NCI-H226 (cell line): ENCODE measurements at places on chromosomes 6 and 20.

DNA sequence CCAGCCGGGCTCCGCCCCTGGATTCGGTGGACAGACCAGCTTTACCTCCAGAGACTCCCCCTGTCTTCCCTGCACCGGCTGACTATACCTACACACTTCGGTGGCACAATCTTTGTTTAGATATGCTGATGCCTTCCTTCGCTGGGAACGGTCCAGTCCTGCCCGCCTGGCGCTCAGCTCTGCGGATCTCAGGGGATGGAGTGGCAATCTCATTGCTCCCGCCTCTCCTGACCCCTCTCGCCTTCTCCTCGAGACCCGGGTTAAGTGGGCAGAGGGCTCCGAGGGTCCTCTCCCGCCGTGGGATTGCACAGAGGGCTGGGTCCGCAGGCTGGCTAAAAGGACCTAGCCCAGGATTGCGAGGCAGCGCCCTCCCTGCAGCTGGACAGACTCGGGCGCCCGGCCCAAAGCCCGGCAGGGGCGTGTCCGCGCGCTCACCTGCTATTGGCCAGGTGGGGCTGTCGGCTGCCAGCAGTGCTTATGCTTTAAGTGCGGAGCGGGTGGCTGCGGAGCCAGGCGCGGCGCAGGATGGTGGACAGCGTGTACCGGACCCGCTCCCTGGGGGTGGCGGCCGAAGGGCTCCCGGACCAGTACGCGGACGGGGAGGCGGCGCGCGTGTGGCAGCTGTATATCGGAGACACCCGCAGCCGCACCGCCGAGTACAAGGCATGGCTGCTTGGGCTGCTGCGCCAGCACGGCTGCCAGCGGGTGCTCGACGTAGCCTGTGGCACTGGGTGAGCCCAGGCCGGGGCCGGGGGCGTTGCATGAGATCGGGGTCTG lies at the start of gene GNMT:
Gene GNMT, plus strand, starts transcription at position 512 of the 777 bp plus-strand sequence. Its CDS starts 14 bp downstream, at position 526.
- peak; percentile 22 for DNase-seq

DNA sequence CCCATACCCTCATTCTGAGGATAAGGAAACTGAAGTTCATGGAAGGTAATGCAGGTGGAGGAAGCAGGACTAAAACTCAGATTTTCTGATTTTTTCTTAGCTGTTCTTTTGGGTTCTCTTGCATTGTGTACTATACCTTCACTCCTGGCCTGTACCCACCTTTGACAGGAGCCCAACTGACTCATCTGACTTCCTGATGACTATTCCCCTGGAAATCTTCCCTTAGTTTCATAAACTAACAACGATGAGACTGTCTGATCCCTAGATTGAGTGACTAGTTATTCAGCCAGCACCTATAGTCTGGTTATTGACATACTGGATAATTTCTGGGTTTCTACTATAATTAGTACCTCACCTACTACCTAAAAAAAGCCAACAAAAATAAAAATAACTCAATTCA lies 10.1 kb downstream of the CRYBG1 start:
- no peak for DNase-seq

GRCh38 chr6:158160932-158161539 lies 7.0 kb downstream of the SERAC1 start:
- peak; percentile 86 for DNase-seq

DNA sequence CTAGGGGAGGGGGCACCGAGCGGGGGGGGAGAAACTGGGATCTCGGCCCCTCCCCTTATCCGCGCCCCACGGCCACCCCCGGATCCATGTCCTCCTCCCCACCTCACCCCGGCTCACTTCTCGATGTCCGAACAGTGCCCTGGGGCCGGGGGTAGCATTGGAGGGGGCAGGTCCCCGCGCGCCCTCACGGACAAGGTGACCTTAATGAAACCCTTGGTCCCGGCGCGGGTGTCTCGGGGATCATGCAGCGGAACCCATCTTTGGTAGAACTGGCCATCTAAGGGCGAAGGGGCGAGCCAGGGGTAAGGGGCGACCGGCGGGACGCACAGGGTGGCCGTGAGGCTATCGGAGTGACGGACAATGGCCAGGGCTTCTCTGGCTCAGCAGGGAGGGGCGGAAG lies 13.6 kb upstream of the SPAG4 start:
- DNase-seq, result no peak

DNA sequence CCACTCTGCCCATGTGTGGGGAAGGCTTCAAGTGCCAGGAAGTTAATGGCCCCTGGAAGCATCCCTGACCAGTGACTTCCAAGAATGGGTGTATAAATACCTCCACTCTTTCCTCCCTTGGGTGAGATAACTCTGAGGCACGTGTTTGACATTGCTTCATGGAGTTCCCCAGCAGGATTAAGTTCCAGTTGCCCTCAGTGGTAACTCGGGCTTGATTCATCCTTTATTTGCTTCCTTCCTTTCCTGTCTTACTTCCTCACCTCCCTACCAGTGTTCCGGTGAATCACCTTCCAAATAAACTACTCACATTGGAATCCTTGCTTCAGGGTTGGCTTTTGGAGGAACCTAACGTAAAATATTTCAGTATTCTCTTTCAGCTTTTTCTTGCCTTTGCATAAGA lies 84.6 kb upstream of the JAG1 start:
- DNase-seq, result peak; percentile 2

- no peak for DNase-seq
Measured at GRCh38 chr20:49697071-49697470, 16.6 kb downstream of the B4GALT5 start.

- DNase-seq, result no peak
Measured at GRCh38 chr6:170271771-170272314, 19.0 kb downstream of the DLL1 start.
